Effector CD8-positive, alpha-beta T cell (primary cell): ENCODE measurements at places on chromosomes 3 and 15.

GRCh38 chr3:65625305-65625704, 413.4 kb downstream of the MAGI1 start:
- no peak for DNase-seq

DNA sequence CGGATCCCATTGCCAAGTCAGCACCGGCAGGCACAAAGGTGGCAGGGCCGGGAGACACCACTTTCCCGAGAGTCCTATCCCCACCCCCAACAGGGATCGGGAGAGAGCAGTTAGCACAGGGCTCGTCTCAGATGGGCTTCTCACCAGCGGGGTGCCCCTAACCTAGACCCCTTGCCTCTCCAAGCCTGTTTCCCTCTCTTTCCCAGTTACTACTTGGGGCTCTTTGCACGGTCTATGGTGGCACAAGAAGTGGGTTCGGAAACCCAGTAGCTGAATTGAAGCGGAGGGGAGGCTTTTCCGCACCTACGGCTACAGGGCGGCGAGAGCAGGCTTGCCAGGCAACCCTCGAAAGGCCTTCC, 383 bp upstream of the EFCC1 start:
- no peak for DNase-seq

- no peak for DNase-seq
These were observed 78.3 kb downstream of the WNT7A start for GRCh38 chr3:13801361-13802204.

GRCh38 chr3:134883697-134884385, 88.8 kb downstream of the EPHB1 start:
- DNase-seq: no peak

DNA sequence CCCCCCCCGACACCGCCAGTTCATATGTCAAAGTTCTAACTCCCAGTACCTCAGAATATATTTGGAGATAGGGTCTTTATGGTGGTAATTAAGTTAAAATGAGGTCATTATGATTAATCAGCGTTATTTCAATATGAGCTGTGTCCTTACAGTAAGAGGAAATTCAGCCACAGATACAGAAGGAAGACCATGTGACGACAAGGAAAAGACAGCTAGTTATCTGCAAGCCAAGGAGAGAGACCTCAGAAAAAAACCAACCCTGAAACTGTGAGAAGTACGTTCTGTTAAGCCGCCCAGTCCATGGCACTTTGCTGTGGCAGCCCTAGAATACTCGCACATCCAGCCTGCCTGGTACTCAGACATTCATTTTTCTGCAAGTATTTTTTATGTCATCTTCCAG, 62.3 kb upstream of the ARL8B start:
- no peak for DNase-seq

- no peak for DNase-seq
These were observed 167.3 kb upstream of the SGO1 start for GRCh38 chr3:20353286-20353685.

GRCh38 chr15:55654561-55655031, 66.5 kb upstream of the PYGO1 start:
- no peak for DNase-seq

GRCh38 chr15:66766282-66767230, 64.5 kb downstream of the SMAD6 start:
- no peak for DNase-seq

- DNase-seq: no peak
These were observed 74.6 kb upstream of the PSMD6 start for GRCh38 chr3:64097920-64098319.

DNA sequence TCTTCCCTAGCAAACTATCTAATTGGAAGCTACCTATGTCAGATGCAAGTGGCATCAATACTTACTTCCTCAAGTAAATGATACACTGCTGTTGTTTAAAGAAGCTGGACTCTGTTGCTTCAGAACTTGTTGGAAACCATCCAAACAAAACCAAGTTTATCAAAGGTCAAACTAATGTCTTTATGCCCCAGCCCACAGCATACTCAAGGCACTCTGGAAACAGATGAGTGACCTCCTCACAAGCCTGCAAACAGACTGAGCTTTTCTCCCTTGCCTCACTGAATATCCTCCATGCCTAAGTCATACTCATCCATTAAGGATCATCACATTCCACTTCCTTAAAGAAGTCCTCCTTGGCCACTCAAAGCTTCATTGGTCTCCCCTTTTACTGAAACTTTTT, 107.4 kb upstream of the ACP3 start:
- DNase-seq: no peak

- DNase-seq: no peak
These were observed 516.8 kb upstream of the ATP11B start for GRCh38 chr3:182276512-182276911.

- DNase-seq: no peak
These were observed 48.7 kb downstream of the FOXB1 start for GRCh38 chr15:60052796-60053195.

GRCh38 chr15:37134699-37135131, 34.4 kb upstream of the MEIS2 start:
- DNase-seq: no peak

GRCh38 chr3:159244933-159245332, 443.1 kb downstream of the MFSD1 start:
- no peak for DNase-seq

DNA sequence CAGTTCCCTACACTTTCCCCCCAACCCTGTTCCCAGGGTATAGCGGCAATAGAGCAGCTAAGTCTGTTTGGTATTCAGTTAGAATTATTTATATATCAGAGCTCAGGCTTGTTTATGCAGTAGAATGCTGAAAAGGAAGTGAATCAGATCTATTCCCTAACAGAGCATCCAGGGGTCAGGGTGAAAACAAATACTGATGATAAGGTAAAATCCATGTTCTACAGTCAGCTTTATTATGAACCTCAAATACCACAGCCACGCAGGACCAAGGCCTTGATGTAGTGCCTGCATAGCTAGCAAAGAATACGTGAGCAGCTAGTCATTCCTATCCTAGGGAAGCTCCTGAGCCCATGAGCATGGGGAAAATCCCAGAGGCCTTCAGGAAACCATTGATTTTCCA, 229.7 kb upstream of the ICE2 start:
- DNase-seq: no peak

DNA sequence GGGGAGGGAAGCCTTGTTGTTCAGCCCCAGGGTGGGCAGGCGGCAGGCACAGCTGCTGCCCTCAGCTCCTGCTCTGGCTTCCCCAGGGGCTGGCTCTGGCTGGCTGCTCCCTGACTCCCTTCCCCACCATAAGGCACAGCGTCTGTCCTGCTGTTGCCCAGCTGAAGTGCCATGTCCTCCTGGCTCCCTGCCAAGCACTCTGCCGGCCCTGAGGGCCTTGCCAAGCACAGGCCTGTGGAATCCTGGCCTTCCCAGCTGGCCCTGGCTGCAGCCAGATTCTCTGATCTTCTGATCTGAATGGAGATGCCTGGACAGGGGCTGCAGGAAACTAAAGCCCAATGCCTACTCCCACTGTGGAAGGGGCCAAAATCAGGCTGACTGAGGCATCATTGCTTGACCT, 1.1 kb downstream of the IQCF6 start:
- DNase-seq: no peak

DNA sequence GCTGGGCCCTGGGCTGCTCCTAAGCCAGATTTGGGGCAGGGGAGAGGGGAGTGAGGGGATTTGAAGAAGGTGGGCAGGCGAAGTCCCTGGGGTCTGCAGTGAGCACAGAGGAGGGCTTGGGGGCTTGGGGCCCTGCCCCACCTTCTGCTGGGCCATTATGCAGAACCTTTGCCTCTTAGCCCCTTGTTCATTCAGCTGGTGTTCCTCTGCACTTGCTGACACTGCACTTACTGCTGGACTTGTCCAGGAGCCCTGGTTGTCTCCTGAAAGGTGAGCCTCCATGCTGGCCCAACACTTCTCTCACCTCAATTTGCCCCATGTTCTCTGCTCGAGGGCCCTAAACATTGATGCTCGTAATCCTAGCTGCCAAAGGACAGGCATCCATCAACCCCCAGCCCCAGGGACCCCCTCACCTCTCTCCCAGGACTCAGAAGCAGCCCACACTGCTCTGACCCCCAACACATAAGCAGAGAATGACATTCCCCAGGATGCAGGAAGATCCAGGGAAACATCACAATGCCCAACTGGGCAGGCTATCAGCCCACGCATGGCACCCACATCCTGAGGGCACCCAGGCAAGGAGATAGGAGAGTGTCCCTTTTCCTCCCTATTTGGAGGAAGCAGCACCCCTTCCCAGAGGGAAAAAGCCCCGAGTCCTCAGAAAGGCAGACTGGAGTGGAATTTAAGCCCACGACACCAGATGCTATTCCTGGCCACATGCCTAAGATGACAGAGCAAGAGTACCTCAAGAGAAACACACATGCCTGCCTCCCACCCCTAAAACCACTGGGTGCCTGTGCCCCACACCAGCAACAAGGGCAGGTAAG, 76.8 kb downstream of the ADCY5 start:
- DNase-seq: no peak

DNA sequence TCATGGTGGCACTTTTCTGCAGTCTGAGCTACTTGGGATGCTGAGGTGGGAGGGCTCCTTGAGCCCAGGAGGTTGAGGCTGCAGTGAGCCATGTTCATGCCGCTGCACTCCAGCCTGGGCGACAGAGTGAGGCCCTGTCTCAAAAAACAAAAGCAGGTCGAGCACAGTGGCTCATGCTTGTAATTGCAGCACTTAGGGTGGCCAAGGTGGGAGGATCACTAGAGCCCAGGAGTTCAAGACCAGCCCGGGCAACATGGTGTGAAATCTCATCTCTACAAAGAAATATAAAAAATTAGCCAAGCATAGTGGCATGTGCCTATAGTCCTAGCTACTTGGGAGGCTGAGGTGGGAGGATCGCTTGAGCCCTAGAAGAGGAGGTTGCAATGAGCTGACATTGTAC, 10.0 kb downstream of the UBAP1L start:
- no peak for DNase-seq

- no peak for DNase-seq
These were observed 2.7 kb downstream of the TMEM108 start for GRCh38 chr3:133040696-133041523.

DNA sequence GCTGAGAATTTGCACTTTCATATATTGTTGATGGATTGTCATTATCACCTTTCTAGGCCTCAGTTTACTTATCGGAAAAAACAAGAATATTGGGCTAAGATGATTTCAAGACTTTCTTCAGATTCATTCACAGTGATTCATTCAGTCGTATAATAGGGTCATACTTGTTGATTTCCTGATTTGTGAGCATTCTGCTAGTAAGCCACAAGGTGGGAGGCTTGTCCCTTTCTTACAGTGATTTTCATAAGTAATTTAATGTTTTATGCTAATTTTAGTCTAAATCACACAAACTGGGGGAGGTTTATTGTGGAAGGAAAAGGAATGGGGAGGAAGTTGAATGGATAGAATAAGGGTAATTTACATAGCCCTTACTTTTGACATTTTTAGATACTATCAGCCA, 126.8 kb upstream of the GOLGA6L4 start:
- no peak for DNase-seq

DNA sequence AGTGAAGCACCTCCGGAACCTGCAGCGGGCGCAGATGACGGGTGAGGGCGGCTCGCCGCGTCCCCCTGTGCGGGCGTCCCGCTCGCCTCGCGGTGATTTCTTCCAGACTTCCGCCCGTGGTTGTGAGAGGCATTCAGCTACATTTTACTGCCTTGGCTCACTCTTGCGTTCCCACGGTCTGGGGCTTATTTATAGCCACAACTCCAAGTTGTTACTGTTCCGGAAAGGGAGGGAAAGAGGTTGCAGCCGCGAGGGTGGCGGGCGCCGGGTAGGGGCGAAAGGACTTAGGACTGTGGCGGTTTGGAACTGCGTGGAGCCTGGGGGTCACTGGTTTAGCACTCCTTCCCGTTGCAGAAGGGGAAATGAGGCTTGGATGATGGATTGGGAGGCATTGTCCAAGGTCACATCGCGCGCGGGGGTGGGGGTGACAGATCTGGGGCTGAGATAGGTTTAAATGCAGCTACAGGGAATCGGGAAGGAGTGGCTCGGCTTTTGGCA, 1.1 kb downstream of the HES1 start:
- no peak for DNase-seq

GRCh38 chr3:169841171-169841570, 28.5 kb upstream of the LRRC34 start:
- no peak for DNase-seq

DNA sequence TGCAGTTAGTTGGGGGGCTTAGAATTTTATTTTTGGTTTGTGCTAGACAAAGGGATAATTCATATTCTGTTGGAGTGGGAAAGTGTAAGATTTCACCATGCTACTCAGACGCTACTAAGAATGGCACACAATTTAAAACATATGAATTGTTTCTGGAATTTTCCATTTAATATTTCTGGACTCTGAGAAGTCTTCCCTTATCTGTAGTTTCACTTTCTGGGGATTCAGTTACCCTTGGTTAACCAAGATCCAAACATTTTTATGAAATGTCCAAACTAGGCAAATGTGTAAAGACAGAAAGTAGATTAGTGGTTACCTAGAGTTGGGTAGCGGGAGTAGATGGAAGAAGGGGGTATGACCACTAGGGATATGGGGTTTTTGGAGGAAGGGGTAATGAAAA, 53.1 kb downstream of the TCF12 start:
- no peak for DNase-seq

DNA sequence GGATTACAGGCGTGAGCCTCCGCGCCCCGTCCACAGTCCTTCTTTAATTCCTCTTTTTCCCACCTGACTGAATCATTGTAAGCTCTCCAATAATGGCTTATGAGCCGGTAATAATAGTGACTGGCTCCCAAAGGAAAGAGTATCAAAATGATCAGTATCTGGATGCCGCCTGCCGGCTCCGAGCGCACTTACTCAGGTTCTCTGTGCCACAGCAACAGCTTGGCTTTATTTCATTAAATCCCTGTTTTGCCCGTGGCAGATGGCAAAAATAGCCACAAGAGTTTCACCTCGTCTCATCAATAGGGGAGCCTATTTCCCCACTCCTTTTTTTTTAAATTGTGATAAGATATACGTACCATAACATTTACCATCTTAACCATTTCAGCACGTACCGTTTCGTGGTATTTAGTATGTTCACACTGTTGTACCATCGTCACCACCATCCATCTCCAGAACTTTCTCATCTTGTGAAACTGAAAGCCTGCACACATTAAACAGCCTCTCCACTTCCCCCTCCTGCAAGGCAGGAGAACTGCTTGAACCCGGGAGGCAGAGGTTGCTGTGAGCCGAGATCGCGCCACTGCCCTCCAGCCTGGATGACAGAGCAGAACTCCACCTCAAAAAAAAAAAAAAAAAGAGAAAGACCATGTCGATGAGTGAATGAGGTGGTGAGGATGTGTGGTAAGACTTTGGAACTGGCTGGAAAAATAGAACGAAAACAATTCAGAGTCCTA, 80.7 kb upstream of the DLG1 start:
- DNase-seq: no peak

DNA sequence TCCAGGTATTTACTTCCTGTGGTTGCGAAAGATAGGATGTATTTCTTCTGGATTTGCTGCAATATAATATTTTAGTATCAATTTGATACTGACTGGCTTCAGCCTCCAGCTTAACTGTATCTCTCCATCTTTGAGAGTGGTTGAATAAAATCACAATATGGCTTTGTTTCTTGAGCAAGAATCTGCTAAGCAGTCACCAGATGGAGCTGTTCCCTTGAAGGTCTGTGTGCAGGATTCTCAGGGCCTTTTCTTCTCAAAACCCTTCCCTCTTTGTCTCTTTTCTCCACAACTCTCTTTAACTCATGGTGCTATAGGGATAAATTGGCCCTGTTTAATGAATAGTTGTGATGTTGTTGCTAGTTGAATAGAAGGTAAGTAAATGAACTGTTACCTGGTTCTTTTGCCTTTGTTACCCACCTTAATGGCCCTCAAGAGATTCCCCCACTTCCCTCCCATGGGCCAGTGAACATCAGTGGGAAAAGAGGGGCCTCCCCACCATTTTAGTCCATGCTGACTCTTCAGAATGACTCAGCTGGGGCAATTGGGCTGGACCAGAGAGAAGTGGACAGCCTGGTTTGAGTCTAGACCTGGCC, 34.8 kb upstream of the RAB6B start:
- DNase-seq: no peak

- no peak for DNase-seq
These were observed 337.2 kb downstream of the ZBTB20 start for GRCh38 chr3:114809668-114810413.
